BE2C (cell line): ENCODE measurements at places on chromosomes 11 and 22.
A peak's percentile ranks its signal among the peaks of the same experiment; 100 is the strongest.

DNA sequence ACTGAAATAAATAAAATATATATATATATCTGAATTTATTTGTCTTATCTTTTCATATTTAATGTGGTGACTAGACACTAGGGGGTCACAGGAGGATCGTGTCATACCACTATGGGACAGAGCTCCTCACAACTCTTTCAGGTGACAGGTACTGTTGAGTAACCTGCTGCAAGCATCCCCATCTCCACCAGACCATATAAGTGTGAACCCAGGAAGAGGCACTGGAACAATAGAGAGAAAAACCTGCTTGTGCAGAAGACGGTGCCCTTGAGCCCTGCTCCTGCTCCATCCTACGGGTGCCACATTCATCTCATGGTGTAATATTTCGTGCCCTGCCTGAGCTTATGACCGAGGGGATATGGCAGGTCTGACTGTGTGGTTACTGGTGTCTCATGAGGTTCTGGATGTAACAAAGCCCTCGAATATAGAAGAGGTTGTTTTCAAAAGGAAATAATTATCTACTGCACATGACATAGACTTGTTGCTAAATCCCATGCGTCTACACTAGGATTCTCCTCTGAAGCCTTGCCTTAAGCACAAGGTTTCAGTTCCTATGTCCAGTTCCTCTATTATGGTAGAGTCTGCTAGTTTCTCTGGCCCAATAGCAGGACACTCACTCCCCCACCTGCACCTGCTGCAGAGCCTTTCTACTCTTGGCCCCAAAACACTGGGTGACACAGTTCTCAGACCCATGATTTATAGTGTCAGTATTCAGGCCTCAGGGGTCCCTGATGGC lies 70.4 kb downstream of the GGTLC2 start:
- no peak for DNase-seq

DNA sequence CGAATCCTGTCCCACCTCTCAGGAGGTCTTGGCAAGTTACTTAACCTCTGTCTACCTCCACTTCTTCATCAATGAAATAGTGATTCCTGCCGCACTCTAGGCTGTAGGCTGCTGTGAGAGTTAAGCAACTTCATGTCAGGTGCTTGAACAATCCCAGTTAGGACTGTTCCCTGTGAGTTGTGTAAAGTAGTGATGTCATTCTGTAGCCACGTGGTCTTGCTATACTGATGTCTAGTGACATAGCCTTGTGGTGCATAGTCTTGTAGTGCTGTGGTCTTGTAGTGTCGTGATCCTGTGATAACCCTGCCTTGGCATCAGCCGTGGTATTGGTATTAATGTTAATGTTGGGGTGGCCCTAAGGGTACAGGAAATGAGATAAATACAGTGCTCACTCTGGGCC lies 30.3 kb upstream of the PRR5 start:
- no peak for DNase-seq

GRCh38 chr11:12587333-12587991 lies 86.8 kb upstream of the TEAD1 start:
- no peak for DNase-seq

DNA sequence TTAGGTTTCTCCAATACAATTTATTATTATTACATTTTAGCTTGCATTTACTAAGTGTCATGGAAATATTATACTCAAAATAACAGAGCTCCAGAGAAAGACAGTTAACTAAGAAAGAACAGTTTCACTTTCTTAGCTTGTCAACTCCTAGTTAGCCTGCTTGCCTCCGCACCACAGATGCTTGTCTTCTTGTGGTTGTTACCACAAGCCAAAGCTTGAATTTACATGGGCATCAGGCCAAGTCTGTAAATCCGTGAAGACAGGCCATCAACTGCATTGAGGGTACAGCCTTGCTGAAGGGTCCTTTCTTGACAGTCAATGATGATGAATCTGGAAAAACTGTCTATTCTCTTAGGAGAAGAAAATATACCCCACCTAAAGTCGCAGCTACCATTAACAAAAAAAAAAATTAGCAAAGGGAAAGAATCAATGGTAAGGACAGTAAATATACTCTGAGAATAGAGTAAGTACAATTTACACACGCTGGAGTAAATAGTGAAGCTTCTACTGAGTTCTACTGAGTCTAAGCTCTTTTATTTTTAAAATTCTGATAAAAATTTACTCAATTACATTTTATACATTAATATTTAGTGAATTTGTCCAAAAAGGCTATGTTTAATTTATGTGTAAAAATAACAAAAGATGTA lies 15.6 kb upstream of the DENND5A start:
- DNase-seq = no peak

DNA sequence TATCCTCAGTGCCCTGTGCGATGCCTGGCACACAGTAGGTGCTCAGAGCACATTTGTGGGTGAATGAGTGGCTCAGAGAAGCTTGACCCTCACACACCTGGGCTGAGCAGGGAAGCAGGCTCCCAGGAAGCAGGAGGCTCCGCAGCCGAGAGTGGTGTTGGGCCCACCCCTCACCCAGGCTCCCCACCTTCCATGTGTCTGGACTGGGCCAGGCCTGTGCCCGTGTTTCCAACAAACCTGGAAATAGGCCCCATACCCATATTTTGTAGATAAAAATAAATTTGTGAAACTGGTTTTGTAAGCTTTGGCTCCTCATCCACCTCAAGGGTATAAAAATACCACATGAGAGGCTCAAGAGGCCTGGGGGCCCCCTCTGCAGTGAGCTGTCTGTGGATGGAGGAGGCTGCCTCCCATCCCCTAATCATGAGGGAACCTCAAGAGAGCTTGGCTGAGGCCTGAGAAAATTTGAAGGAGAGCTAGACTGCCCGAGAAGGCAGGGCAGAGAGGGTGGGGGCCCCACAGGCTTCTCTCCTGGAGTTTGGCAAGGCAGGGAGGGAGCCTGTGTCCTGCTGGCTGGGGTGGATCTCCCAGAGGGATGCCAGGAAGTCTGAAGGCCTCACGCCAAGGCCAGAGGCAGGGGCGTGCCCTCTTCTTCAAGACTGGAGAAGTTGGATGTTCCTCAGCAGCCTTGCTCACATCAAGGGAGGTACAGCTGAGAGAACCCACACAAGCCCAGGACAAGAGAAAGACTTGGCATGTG lies 147.0 kb upstream of the NECTIN1 start:
- DNase-seq = no peak

GRCh38 chr11:102794382-102794781 lies 3.6 kb downstream of the MMP1 start:
- DNase-seq = peak; percentile 35

GRCh38 chr11:78786086-78786485 lies 211.4 kb upstream of the NARS2 start:
- DNase-seq = peak; percentile 36

- no peak for DNase-seq
Measured at GRCh38 chr11:76781807-76782530, 1.2 kb upstream of the TSKU start.

GRCh38 chr11:111206472-111206871 lies 39.1 kb upstream of the POU2AF2 start:
- no peak for DNase-seq

- no peak for DNase-seq
Measured at GRCh38 chr22:20110359-20110985, 5.4 kb upstream of the RANBP1 start.

- DNase-seq = no peak
Measured at GRCh38 chr11:110184456-110184855, 91.3 kb downstream of the ZC3H12C start.

DNA sequence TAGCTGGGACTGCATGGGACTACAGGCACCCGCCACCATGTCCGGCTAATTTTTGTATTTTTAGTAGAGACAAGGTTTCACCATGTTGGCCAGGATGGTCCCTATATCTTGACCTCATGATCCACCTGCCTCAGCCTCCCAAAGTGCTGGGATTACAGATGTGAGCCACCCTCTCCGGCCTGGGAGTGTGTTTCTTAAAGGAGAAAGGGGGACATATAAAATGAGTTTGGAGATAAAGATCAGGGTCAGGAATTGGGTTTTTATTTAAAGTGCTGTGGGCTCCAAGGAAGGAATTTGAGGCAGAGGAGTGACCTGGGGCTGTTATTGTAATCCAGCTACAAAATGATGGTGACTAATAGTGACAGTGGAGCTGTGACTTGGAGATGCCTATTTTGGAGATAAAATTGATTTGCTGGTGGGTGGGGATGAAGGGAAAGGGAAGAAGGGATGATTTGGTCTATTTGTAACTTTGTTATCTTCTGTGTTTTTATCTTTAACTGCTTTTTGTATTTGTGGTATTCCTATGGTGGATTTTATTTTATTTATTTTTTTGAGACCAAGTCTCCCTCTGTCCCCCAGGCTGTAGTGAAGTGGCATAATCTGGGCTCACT lies 5.0 kb downstream of the CRKL start:
- no peak for DNase-seq

DNA sequence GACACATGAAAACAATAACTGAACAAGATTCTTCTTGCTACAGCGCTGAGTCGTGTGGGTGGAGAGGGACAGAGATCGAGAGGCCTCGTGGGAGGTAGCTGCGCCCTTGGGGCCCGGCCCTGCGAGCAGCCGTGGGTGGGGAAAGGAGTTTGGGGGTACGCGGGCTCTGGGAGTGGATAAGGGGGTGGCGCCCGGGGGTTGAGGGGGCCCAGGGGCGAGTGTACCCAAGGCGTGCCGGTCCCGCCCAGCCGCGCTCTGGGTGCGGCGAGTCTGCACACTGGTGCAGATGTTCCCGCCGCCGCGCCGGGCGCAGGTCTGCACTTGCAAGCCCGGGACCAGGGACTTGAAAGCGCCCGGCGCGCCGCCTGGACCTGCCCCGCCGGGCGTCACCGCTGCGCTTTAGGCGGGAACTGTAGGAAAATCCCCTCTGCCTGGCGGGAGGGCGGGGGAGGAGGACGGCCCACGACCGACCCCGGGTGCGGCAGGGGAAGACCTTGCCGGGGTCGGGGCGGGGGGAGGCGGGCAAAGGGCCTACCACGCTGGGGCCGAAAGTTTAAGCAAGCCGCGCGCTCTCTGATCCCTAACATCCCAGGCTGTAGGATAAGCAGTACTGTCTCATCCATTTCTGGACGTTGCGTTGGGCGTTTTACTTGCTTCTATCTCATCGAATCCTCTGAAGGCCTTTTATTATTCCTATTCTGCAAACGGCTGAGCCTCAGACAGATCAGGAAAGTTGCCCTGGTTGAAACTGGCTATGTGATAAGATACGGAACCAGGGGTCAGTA lies 1.4 kb upstream of the KREMEN1 start:
- DNase-seq = peak; percentile 80

GRCh38 chr11:69928975-69929374 lies 109.8 kb upstream of the FGF3 start:
- DNase-seq = no peak

DNA sequence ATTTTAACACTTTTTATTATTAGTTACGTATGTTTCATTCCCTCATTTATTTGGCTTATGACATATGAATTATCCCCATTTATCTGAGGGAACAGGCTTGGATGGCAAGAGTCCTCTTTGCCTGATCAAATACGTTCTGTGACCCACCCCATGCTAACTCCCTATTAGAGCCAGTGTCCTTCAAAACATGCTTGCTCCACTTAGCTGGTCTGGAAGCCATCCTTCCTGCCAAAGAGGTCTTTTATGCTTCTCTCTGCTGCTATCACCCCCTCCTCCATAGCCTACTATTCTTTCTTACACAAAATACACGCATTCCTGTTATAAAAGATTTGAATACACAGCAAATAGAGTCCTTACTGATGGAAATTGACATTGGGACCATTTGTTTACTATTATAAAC lies 6.4 kb downstream of the COA4 start:
- DNase-seq = no peak

DNA sequence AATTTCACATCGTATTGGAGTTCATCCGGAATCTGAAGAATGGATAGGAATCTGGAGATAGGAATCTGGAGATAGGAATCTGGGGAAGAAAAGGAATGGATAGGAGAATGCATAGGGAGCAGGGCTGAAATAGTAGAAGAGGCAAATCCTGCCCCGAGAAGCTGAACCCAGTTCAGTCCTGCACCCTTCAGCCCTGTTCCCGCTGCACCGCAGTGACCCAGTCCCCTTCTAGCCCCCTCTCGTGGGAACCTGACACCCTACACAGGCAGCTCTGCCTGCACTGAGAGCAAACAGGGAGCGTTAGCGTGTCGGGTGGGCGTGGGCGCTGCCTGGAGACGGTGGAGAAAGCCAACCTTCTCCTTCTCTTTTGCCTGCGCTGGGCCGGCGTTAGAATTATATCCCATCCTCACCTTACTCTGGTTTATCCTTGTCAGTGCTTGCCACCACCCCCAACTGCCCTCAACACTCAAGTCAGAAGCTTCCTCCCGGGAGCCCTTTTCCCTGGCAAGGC lies 1.0 kb upstream of the CCKBR start:
- no peak for DNase-seq

DNA sequence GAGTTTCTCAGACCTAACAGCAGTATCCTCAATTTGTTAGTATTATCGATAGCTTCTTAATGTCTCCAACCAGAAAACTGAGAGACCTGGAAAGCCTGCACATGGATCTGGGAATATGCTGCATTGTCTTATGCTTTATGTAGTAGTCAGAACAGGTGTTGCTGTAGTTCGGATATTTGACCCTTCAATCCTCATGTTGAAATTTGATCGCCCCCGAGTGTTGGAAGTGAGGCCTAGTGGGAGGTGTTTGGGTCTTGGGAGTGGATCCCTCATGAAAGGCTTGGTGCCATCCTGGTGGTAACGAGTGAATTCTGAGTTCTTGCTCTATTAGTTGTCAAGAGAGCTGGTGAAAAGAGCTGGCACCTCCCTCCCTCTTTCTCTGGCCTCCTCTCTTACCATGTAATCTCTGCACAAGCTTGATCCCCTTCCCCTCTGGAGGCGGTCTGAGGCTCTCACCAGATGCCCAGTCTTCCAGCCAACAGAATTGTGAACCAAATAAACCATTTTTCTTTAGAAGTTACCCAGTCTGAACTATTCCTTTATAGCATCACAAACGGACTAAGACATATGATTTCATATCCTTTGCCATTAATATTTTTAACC lies 227.1 kb downstream of the DDX10 start:
- DNase-seq = no peak

GRCh38 chr22:49124608-49125007 lies 703.1 kb downstream of the BRD1 start:
- no peak for DNase-seq

DNA sequence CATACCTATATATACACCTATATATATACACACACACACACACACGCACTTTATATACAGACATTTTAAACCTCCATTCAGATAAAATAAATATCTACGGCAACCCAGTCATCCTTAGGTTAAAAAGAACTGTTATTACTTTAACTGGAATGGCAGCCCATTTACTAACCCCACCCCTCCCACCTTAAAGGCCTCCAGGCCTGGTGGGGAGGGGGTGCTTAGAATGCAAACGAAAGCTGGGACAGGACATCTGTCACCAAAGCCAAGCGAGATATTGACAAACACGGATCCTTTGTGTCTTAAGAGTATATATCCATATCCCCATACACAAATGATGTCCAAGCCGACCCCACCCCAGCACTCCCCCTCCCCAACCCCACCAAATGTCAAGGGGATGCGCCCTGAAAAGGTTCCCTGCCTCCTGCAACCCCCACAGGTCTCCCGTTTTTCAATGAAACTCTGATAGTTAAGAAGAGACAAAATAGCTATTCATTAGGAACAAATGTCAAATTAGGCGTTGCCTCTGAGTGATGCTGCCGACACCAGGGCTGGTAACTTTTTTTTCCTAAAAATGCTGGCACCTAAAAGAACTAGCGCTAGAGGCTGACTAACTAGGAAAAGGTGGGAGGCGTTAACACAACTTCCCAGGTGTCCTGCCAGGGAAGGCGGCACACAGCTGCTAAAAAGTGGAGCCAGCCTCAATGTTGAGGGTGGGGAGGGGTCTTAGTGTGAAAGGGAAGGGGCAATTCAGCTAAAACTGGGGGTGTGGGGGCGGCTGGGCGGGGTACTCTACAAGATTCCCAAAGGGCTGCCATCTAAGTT lies 5.6 kb downstream of the MN1 start:
- no peak for DNase-seq

GRCh38 chr11:102263379-102264003 lies 53.8 kb upstream of the BIRC3 start:
- no peak for DNase-seq

- no peak for DNase-seq
Measured at GRCh38 chr22:49091451-49091850, 736.2 kb downstream of the BRD1 start.
